NCI-H1436 treated with DMSO at 0.1 percent for 48 hours (cell line): ENCODE measurements at places on chromosomes 1 and 21.

- DNase-seq, result no peak
Measured at GRCh38 chr1:156876281-156876680, 15.6 kb downstream of the NTRK1 start.

DNA sequence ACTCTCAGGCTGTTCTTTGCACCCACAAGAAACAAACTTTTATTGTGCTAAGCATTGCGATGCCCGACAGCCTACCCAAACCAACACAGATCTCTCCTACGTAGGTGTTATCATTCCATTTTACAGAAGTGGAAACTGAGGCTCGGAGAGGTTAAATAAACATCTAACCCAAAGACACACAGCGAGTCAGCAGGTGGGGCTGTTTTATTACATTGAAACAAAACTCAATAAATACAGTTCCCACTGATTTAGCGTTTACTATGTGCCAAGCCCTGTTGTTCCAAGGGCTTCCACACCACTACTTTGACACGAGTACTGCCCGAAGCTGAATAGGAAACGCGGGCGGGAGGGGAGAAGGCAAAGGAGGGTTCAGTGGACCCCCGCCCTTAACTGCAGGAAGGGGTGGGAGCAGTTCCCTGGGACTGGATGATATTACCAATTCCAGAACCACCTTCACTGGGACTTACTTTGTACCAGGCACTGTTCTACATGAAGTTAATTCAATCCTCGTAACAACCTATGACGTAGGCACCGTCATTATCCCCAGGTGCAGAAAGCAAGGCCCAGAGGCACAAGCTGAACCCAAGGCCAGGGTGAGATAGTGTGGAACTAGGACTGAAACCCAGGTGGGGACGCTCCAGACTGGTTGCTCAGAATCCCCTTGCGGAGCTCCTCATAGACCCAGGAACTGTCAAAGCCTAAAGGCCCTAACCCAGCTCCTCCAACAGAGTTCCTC is 19.3 kb upstream of the ALDH4A1 start:
- DNase-seq, result no peak

DNA sequence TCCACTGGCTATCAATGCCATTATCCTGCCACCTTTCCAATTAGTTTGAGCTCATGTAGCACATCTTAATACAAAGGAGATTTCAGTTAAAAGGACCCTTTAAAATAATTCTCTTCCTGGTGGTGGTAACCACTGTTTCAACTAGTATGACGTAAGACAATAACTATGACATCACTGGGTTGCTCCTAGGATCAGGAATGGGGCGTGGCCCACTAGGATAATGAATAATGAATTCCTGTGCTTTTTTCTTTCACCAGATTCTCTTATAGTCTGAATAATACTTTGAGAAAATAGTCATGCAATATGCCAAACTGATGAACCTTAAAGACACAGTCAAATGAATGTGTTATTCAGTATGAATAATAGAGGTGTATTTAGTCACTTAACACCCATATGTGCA is 10.6 kb upstream of the KIFAP3 start:
- DNase-seq, result no peak

- DNase-seq, result no peak
Measured at GRCh38 chr1:211705467-211706091, 30.2 kb upstream of the NEK2 start.

GRCh38 chr1:115194506-115194905 is 105.2 kb upstream of the TSPAN2 start:
- DNase-seq, result no peak

DNA sequence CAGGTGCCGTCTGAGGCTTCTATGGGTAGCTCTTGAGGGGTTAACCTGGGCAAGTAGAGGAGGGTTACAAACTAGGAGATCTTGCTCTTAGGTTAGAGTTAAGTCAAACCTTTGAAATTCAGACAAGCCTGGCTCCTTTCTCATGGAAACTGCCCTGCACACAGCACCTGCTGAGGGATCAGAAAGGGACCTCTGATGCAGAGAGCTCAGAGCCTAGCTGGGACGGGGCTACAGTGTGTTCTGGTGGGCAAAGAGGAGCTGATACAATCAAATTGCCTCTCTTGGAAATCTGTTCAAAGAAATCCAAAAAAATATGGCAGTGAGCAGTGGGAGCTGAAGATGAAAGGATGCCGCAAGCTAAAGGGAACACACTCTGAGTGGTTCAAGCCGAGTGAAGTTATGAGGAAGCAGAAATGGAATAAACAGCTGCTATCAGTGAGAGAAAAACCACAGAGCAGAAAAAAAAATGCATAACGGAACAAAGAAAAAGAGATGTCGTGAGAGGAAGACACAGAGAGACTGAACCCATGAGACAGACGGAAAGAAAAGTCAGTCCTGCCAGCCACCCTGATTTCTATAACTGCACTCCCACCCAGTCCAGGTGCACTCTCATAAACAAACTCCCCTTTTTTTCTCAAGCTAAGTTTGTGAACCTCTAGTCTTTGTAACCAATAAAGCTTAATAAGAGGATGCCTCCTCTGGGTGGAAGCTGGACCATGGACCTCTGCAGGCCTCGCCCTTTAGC is 26.6 kb downstream of the PAFAH2 start:
- DNase-seq, result no peak

GRCh38 chr1:227197064-227197463 is 121.2 kb downstream of the CDC42BPA start:
- DNase-seq, result no peak

DNA sequence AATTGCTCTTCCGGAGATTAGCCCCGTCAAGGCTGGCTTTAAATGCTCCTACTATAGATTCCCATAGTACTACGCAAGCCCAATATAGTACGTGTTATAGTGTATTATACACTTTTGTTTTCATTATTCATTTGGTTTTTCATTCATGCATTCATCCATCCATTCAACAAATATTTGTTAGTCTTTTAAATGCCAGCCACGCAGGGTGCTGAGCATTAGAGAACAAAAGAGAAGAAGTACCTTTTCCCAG is 513 bp upstream of the RAB3GAP2 start:
- DNase-seq, result no peak

- DNase-seq, result no peak
Measured at GRCh38 chr1:40789661-40790430, 6.3 kb downstream of the KCNQ4 start.

- no peak for DNase-seq
Measured at GRCh38 chr1:59212706-59213105, 84.2 kb upstream of the FGGY start.

DNA sequence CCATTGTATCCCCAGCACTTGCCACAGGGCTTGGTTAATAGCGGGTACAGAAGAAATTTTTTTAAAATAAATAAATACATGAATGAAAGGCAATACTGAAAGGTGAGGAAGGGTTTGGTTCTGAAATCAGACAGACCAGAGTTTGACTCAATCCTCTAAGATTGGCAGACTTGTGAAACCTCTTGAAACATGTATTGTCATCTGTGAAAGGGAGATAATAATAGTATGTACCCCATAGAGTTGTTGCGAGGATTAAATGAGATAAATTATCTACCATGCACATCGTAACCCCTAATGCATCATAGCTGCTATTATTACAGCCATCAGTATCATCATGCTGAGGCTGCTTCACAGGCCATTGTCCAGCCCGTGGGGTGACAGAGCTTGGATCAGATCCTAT is 41.4 kb downstream of the S1PR1 start:
- DNase-seq, result no peak

DNA sequence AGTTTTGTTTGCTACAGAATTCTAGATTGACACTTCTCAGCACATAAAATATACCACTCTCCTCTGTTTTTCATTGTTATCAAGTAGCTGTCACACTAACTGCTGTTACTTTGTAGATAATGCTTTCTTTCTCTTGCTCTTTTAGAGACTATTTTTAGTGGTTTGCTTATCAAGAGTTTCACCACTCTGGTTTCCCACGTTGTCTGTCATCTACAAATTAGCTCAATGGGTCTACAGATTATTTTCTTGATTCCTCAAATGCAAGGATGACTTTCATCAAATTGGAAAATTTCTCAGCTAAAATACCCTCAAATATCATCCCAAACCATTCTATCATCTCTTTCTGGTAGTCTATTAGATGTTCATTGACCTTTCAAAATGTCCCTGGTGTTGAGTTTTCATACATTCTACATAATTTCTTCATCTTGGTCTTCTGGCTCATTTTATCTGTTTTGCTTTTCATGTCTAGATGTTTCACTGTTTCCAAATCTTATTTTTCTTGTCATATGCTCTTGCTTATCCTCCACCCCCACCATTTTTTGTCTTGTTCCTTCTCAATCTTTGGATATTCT is 122.5 kb downstream of the TRIM33 start:
- no peak for DNase-seq

GRCh38 chr1:236636017-236636416 is 31.7 kb upstream of the HEATR1 start:
- DNase-seq, result no peak

- no peak for DNase-seq
Measured at GRCh38 chr1:14780271-14780670, 181.8 kb downstream of the KAZN start.

DNA sequence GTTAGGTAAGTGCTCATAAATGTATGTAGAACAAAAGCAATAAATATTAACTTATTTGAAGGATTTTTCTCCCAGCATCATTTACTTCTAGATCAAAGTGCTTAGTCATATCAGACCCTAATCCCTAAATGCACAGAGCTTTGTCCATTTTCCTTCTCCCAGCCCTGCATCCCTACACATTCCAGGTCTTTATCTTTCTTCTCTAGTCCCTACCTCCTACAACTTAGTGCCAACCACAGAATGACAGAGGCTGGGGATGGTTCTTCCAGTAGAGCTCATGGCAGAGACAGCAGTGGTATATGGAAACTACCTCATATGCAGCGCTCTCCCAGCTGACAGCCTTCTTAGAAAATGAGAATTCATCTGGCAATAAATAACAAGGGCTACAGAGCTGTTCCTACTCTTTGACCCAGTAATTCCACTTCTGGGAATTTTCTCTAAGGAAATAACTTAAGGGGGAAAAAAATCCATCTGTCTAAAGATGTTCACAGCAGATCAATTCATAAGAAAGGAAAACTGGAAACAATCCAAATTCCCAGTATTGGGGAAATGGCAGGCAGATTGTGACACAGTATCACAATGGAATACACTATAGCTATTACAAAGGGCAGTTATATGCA is 62.9 kb upstream of the ROR1 start:
- DNase-seq, result no peak

- no peak for DNase-seq
Measured at GRCh38 chr1:107782217-107782845, 182.6 kb downstream of the VAV3 start.

DNA sequence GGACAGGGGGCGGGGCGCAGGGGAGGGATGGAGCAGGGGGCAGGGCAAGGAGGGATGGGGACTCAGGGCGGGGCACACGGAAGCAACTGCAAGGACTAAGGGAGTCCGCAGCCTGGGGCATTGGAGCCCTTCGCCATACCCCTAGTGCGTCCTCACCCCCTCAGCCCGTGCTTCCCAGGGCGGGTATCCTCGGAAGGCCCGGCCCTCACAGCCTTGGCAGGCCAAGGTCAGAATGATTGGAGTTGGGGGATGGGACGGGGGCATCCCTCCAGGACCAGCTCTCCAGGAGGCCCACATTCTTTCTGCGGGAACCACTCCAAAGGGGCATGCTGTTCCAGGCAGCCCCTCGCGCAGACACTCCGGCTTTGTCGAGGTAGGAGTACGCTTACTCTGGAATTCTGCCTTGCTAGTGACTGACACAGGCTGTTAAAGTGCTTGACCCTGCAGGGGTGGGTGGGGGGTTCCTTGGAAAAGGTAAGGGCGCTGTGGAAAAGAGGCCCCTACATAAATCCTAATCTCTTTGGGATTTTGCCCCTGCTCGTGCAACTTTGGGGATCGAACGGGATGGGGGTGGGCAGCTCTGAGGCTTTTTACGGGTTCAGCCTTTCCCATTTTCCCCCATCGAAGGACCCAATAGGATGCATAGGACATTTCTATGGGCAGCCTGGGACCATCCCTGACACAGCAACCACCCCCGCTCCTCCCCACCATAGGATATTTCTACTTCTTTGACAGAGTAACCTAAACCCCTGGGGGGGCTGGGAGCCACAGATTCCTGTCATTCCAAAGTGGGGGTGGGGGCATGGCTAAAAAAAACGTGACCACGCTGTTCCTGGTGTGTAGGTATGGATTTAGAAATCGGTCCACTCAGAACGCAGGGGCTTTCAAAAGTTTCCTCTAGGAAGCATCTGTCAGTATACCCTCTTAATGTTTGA is 738 bp upstream of the TRIM11 start:
- DNase-seq, result no peak

- no peak for DNase-seq
Measured at GRCh38 chr1:61620536-61620935, 104.4 kb downstream of the TM2D1 start.

- no peak for DNase-seq
Measured at GRCh38 chr1:100979631-100980030, 46.0 kb downstream of the DPH5 start.

DNA sequence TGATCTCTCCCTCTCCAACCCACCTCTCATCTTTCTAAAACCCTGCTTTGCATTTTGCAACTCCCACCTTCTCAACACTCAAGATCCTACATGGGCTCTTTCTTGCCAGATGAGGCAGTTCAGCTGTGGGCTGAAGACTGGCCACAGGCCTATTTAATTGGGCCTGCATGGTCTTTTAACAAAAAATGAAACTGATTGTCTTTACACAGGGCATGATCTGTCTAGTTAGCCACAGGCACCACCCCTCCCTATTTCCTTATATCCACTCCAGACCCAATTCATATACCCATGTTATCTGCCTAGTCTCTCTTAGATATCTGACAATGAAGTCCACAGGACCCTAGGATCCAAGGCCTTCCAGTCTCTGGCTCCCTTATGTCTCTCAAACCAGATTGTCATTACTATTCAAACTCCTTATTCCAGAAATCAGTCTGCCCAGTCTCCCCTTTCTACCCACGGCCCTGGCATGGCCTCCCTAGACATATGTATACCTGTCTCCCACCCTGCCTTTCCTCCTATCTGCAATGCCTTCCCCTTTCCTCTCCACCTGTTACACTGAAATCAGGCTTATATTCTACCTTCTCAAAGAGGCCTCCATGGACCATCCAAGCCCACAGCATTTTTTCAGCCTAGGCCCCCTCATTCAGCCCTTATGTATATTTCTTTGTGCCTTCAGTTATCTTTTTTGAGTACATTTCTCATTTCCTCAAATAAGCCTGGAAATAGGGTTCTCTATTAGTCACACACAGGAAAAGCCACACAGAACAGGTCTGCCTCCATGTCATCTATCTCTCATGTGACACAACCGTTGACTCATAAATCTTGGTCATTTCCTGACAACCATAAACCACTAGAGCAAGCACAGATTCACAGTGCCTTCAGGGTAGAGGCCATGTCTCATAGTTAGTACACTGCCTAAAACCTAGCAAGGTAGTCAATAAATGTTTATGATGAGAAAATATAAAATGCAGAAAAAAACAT is 39.0 kb downstream of the LPAR3 start:
- no peak for DNase-seq
